NCI-H2081 treated with DMSO at 0.1 percent for 48 hours (cell line): ENCODE measurements at places on chromosomes 4 and X.
A peak's percentile ranks its signal among the peaks of the same experiment; 100 is the strongest.

DNA sequence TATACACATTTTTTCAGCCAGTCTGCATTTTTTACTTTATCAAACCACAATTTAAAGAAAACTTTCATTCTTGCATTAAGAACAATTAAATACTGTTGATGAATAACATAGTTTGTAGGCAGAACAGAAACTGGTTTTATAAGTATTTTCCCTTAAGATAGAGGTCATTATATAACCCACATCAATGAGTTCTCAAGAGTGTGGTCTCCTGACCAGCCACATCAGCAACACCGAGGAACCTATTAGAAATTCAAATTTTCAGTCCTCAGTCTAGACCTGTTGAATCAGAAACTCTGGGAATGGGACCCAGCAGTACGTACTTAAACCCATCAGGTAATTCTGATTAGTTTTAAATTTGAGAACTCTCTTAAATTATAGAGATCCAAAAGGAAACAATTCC is 299.6 kb upstream of the ARSJ start:
- no peak for DNase-seq

DNA sequence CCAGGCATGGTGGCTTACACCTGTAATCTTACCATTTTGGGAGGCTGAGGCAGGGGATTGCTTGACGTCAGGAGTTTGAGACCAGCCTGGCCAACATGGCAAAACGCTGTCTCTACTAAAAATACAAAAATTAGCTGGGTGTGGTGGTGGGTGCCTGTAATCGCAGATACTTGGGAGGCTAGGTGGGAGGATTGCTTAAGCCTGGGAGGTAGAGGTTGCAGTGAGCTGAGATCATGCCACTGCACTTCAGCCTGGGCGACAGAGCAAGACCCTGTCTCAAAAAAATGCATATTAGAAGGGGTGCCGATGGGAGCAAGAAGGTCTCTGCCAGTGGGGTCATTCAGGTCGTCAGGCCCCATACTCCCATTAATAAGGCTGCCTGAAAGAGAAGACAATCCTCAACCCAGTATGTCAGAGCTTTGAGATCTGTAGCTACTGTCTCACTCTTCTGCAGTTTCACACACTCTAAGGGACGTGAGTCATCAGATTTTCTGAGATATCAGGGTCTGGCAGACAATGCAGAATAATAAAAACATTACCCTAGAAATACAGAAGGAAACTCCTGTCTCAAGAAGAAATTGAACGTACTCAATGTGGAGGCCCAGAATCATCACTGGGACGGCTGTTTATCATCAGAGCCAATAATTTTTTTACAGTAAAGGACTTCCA is 176.7 kb upstream of the FAT1 start:
- no peak for DNase-seq

GRCh38 chr4:78971776-78972175 is 32.5 kb upstream of the PAQR3 start:
- DNase-seq = no peak

DNA sequence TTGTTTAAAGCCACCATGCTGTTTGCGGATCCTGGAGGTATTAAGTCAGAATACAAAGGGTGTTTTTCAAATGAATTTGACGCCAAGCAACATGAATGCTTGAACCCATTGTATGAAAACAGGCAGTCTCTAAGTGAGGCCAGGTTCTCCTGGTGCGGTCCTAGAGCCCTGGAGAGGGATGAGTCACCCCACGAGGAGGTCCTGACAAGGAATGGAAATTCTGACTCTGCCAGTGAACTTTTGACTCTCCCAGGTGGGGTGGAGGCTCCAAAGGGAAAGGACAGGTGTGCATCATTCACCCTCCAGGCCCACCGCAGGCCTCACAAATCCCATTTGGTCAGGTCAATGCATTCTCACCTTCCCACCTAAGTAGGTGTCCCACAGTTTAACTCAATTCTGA is 1.5 kb downstream of the TRIM2 start:
- DNase-seq = no peak

DNA sequence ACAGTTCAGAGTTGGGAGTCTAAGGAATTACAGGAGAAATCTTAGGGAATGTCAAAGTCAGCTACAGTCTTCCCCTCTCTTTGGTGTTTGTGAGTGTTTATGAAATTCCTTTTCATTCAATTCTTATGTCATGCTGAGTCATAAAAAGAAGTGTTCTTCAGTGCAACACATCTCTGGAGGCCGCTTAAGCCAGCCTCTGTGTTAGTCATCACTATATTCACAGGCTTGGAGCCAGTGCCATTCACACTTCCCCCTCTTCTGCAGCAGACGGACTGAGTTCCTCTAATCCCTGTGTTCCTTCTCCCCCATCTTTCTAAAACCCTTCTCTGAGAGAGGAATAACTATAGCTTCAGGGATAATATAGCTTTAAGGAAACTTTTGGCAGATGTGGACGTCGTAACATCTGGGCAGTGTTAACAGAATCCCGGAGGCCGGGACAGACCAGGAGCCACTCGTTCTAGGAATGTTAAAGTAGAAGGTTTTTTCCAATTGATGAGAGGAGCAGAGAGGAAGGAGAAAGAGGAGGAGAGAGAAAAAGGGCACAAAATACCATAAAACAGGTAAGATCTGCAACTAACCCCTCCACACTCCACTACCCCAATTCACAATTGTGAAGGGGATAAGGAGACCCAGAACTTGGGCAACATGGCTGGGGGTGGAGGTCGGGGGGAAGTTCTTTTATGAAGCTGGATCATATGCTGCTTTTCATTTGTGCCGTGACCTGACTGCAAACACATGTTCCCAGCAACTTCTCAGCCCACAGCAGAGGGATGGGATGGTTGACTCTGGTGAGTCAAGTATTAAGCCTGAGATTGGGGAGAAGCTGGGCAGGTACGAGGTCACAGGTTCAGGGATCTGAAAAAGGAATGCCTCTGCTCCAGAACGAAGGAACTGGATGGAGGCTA is at the start of gene SRPX2:
Gene SRPX2 (plus strand): TSS at position 244 of the 905 bp plus-strand sequence. CDS start 2,124 bp downstream, outside the sequence.
- DNase-seq = no peak

DNA sequence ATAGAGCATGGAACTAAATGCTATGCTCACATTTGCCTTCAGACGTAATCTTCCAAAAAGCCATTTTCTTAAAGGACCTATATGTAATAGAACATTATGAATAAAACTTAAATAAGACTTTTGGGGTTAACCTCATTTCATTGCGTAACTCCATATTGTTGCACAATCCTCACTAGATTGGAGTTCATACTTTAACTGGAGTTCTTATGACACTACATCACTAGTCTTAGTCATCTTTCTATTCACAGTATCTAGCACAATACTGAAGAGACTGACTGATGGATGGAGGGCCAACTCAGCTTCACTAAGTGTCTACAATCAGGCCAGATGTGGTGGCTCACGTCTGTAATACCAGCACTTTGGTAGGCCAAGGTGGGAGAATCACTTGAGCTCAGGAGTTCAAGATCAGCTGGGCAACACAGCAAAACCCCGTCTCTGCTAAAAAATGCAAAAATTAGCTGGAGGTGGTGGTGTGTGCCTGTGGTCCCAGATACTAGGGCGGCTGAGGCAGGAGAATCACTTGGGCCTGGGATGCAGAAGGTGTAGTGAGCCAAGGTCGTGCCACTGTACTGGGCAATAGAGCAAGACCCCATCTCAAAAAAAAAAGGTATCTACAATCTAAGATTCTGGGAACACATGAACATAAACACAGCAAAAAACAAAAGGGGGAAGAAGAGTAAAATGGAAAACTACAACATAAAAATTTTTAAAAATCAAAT is 80.8 kb upstream of the MAB21L2 start:
- no peak for DNase-seq

GRCh38 chr4:173515458-173515857 is 14.6 kb downstream of the HAND2 start:
- no peak for DNase-seq

DNA sequence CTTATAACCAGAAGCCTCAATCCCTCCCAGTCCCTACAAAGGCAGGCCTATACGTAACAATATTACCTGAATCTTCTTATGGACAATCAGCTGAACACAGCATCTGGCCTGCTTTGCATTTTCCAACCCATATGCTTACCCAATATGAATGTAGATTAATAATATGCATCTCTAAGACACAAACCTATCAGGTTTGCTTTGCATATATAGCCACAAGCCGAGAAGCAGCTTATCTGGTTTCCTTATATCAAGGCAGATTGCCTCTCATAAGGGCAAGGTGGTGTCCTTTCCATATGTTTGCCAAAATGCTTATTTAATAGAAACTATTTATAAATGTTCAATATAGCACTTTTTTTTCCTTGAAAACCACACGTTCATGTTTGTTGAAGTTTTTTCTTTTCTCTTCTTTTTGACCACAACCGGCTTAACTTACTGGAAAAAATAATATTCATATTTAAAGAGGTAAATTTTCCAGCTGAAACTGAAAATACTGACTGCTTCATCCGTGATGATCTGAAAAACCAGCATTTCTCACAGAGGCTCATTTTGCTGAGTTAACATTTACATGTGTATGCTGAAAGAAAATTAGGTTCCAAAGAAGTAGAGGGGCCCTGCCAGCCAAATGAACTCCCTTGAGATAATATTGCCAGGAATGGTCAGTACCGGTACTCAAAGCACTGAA is 3.8 kb downstream of the IL21 start:
- DNase-seq = no peak

- no peak for DNase-seq
Measured at GRCh38 chr4:100633269-100633668, 115.4 kb upstream of the EMCN start.

DNA sequence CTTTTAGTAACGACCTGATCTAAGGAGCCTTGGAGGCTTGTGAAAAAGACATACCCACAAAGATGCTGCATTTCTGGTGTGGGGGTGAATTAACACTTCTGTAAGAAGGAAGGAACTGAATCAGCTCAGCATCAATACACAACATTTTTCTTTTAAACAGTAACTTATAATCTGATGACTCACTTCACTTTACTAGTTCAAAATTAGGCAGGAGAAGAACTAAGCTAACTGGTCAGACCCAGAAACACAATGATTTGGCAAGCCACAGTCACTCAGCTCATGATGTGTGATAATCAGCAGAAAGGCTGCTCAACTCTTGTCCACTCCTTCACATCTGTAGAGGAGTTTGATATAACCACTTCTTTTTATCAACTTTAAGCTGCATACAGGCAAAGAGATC is 4.6 kb downstream of the MMAA start:
- no peak for DNase-seq

- no peak for DNase-seq
Measured at GRCh38 chr4:83782591-83782990, 246.7 kb downstream of the GPAT3 start.

DNA sequence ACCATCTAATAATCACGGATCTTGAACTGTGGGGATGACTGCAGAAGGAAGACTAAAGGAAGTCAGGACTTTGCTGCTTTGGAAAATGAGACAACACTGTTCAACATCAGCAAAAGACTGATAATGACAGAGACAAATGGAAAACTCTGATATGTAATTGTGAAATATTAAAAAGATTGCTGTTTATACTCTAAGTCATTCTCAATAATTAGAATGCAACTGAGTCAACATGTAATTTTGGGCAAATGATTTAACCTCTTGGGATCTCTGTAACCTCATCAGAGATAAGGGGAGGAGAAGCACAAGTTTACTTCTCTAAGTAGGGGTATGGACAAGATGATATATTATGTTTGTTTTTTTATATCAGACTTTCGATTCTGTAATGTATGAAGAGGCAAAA is 121.9 kb downstream of the GASK1B start:
- DNase-seq = no peak

- no peak for DNase-seq
Measured at GRCh38 chr4:13529128-13529919, 15.0 kb downstream of the NKX3-2 start.

DNA sequence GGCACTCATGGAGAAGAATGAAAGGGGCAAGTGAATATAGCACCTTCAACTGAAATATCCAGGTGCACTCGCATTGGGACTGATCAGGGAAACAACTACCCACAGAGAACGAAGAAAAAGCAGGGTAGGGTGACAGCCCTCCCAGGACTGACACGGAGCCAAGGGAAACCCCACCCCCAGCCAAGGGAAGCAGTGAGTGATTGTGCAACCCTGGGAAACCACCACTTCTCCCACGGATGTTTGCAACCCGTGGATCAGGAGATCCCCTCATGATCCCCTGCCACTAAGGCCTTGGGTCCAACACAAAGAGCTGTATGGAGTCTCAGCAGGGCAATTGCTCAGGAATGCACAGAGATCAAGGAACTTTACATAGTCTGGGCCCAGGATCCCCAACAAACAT is 158.5 kb upstream of the HCCS start:
- no peak for DNase-seq

- peak; percentile 4 for DNase-seq
Measured at GRCh38 chr4:121900132-121900983, 30.1 kb upstream of the BBS7 start.

GRCh38 chr4:164807611-164808010 is 53.7 kb downstream of the SMIM31 start:
- no peak for DNase-seq

- no peak for DNase-seq
Measured at GRCh38 chrX:78643874-78644273, 15.3 kb downstream of the RTL3 start.

DNA sequence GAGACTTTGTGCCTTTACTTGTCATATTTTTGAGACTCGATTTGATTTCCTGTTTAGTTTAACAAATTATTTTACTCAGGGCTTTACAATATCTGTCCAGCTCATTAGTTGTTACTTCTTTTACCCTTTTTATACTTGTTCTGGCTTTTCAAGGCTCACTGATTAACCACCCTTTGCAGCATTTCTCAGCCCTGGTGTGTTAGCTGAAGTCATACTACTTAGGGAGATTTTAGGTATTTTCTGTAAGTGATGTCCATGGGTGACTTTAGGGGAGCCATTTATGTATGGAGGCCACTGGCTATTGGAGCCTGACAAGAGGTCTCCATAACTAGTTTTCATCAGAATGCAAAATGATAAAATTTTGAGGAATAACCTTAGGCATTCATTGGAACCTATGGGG is 147.2 kb downstream of the RPA4 start:
- no peak for DNase-seq

GRCh38 chr4:12703036-12703435 is 781.1 kb downstream of the RAB28 start:
- DNase-seq = no peak

- DNase-seq = no peak
Measured at GRCh38 chrX:44104699-44105098, 131.5 kb upstream of the NDP start.

- no peak for DNase-seq
Measured at GRCh38 chrX:23246001-23246400, 88.6 kb upstream of the PTCHD1 start.

- no peak for DNase-seq
Measured at GRCh38 chrX:155231163-155231562, 14.9 kb downstream of the VBP1 start.

DNA sequence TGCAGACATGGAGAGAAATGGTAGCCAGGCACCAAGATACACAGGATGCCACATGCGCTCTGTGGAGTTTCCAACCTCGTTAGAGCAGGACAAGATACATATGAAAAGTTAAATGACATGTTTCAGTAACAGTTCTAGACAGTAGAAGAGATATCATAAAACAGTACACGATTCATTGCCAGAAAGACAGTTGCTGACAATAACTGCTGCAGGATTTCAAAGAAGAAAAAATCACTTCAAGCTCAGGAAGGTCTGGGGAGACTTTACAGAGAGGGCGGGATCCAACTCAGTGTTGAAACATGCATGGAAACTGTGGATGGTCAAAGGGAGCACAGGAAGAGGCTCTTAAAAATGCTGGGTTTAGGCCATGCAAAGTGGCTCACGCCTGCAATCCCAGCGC is 31.0 kb downstream of the DCTD start:
- DNase-seq = no peak
